ENCODE measurements at places on chromosomes 12 and 14.

DNA sequence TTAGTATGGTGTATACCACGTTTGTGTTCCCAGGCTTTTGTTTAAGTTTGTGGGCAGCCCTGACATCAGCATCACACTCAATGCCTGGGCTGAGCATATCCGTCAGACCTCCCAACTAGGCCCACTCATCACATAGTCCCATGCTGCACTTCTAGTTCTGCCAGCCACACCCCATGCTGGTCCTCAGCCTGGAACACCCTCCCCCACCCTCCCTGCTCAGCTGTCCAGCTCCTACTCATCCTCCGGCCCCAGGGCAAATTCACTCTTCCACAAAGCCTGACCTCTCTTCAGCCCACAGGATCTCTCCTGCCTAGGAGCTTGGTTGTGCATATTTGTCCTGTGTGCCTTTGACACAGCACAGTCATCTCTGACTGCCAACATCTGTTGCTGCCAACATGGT lies 3.9 kb upstream of the ENDOU start:
- no peak for DNase-seq

DNA sequence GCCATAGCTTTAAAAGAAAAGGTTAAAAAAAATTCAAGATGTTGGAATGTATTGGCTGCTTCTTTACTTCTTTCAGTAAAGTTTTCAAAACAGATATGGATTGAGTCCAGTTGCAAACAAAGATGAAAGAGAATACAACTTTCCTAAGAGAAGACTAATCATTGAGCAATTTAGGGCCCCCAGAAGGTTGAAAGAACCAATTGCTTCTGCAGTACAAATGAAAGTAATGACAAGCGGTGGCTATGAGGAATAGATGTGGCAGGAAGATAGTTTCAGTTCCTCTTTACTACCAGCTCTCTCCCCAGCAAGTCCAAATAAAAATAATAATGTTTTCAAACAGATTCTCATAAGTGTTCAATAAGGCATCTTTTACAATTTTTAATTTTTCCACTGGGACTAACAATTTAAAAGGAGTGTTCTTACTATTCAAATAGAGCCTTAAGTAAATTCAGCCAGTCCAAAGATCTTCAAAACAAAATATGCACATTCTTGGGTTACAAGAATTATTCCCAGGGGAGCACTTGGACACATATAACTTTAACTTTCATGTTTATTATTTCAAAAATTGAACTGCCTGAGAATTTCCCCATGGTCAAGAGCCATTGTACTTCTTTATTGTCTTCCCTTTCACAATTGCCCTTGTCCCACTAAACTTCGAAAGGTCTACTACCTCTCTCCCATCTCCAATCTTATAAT lies 62.3 kb upstream of the PPP1R12A start:
- no peak for DNase-seq

DNA sequence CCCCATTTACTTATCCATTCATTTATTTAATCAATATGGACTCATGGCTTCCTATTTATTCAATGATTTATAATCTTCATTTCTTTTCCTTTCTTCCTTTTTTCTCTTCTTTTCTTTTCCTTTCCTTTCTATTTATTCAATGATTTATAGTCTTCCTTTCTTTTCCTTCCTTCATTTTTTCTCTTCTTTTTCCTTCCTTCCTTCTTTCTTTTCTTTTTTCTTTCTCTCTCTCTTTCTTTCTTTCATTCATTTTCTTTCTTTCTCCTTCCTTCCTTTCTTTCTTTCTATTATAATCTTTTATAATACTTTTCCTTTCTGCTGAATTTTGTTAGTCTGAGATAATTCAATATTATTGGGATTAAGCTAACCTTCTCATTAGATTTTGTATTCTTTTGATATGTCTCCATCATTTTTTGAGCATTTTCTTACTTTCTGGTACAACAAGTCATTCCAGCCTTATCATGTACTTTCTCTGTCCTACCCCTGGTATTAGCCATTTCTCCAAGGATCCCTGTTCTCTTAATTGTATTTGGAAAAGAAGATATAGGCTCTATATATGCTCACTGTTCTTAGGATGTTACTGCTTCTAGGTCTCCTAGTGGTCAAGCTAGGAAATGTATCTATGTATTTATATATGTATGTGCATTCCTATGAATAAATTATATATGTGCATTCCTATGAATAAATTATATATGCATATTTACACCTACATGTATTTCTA lies 12.1 kb downstream of the LACRT start:
- DNase-seq = peak; percentile 14

DNA sequence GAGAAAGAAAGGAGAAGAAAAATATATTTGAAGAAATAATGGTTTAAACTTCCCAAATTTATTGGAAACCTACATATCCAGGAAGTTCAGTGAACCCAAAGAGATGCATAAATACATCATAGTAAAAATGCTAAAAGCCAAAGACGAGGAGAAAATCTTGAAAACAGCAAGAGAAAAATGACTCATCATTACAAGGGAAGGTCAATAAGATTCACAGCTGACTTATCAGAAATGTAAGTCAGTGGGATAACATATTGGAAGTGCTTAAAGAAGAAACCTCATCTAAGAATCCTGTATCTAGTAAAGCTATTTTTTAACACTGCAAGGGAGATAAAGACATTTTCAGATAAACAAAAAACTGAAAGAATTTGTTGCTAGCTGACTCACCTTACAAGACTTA lies 19.9 kb downstream of the RIC8B start:
- DNase-seq = no peak

- DNase-seq = no peak
Measured at GRCh38 chr14:39857376-39858055, 425.3 kb upstream of the FBXO33 start.

DNA sequence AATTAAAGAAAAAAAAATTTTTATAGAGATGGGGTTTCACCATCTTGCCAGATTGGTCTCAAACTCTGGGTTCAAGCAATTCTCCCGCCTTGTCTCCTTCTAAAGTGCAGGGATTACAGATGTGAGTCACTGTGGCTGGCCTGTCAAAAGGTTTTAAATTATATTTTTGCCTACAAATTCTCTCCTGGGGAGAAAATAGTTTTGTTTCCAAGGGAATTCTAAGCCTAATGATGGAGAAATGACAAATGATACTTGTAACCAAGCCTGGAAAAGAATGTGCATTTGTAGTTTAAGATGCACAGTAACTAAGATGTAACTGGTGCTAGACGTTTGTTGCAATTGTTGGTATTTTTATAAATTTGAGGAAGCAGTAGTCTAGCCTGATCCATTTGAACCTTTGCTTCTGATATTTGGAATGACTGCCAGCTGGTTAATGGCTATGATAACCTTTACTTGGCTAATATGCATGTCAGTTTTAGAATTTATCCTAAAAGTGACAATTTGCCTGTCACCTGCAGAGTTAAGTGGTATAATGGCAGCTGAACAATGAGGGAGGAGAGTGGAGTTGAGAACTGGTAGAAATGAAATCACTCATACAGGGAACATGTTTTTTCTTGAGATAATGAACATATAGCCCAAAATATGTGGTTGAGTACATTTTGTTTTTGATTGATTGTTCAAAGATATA lies 148.0 kb downstream of the FUT8 start:
- no peak for DNase-seq

- no peak for DNase-seq
Measured at GRCh38 chr12:64756376-64756775, 2.8 kb downstream of the GNS start.

DNA sequence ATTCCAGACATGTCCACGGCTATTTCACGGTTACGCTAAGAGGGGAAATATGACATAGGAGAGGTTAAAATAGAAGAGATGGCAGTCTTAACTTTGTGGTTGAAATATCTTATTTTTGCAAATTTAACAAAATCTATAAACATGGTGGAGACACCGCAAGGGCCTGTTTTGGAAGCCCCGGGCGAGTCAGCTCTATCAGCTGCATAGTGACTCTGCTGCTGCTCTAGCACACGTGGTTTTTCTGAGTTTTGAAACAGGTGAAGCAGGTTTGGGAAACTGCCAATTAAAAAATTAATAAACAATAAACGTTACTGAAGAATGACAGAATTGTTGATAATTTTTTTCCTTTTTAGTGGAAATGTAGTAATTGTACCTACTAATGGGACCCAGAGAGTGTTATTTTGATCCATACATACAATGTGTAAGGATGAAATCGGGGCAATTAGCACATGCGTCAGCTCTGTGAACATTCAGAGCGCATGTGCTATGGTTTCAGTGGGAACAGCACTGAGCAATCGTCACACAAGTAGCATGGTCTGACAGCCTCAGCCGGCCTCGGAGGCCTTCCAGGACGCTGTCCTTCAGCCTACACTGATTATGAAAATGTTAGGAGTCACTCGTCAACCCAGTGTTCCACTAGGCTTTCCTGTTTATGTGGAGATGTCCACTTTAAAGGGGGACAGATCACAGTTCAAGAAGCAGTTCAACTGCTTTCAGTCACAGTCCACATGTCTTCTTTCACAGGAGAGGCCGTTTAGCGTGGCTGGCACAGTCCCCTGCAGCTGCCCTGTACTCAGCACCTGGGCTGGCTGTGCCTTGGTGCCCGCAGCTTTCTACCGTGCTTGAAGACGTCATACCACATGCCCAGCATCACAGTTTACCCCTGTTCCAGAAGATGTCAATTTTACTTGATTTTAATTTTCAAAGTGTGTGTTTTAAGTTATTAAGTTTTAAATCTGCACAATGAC lies 51.8 kb downstream of the MOK start:
- DNase-seq = no peak

DNA sequence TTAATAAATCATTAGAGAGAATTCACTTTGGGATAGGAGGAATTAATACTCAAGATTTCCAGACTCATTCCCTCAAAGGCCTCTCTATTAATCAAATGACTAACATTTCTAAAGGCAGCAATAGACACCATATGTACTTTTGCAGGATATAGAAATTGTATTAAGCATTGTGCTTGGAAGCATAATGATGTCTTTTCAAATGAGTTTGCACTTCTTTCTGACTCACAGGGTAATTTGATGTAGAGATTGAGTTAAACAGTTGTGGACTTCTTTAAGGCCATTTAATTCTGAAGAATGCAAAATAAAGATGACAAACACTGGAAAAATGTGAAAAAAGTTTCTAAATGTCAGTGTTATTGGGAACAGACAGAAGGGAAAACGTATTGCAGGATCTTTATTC lies 63.4 kb upstream of the CSRP2 start:
- no peak for DNase-seq

GRCh38 chr12:2009623-2010022 lies 5.4 kb upstream of the DCP1B start:
- DNase-seq = no peak
